Activated CD4-positive, CD25-positive, alpha-beta regulatory T cell (primary cell): ENCODE measurements at places on chromosomes 13 and 19.

GRCh38 chr13:93736081-93736480 is 509.5 kb downstream of the GPC6 start:
- no peak for DNase-seq

DNA sequence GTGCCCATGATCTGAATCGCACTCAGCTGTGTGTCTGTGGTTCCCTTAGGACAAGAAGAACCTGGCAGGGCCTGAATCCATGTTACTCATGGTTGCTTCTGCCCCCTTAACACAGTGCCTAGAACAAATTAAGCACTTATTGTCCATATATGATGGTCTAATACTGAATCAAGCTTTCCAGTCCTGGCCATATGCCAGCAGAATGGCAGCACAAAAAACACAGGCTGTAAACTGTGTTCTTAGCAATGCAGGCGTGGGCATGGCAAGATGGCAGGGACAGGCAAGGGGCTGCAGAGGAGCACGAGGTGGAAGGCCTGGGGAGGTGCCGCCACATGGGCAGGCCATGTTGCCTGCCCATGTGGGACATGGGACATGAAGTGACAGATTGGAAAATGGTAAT is 68.2 kb downstream of the LATS2 start:
- no peak for DNase-seq

DNA sequence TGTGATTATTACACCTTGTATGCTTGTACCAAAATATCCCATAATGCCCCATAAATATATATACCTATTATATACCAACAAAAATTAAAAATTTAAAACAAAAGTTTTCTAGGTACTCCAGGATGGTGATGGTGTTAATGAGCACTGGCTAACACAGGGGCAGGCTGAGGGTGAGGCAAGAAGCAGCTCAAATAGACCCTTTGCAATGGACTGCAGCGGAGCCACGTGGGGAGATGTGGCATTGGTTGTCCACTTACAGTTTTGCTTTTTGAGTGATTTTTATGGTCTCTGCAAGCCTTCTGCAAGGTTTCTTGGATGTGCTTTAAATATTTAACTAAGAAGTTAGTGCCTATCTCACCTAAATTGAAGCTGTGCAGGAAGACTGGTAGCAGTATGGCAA is 132.9 kb downstream of the RAP2A start:
- no peak for DNase-seq

DNA sequence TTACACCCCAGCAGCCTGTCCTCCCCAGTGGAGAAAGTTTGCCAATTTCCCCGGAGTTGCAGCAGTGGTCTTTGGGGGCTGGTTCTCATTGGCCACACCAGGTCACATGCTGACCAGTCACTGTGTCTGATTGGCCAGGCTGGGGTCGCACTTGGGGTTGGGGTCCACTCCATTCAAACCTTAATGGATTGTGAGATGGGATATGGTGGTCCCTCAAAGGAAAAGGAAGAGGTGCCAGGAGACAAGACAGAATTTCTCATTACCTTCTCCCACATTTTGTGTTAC is 3.4 kb downstream of the PPM1N start:
- DNase-seq = no peak

DNA sequence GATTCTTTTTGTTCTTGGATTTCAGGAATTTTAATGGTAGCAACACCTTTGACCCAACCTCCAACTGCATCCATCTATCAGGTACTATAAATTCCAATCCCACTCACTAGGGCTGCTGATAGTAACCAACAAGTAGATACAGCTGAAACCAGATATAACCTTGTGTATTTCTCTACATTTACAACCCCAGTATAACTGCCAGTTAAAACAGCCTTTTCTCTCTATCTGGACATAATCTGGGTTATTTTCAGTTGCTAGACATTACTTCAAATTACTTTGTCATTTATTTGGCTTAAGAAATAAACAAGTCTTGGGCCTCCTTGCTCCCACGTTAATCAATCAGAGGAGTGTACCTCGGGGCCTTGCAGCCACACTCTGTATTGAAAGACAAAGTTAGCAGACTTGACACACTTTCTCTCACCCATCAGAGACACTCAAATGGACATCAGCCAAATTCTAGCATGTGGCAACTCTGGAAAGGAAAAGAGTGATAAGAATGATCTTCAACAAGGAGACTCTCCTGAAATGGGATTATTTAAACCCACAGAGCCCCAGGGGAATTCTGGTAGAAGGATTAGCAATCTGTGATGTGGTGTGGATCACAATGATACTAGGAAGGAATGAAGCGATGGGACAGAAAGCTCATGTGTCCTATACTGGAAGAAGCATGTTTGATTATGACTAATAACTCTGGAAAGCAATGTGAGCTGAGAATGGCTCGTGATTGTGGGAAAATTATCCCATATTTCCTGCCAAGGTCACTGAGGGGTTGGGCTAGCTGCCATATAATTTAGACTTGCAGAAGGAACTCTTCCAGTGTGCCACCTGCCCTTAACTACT is 157.5 kb downstream of the FLT1 start:
- no peak for DNase-seq

- no peak for DNase-seq
Measured at GRCh38 chr13:30907121-30907861, 1.2 kb downstream of the MEDAG start.

DNA sequence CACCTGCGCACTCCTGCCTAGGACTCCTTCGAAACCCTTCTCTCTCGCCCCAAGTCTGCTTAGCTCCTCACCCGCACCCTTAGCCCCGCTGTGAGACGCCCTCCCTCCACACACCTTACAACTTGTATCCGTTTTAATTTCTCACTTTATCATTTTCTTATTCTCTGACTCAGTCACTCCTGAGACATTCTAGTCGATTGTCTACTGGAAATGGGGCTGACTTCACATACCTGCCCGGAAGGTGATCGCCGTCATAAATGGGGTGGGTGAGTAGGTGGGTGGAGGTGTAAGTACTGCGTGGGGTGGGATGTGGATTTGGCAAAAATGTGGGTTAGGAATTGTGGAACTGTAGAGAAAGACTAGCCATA is 714 bp downstream of the NDFIP2 start:
- peak; percentile 6 for DNase-seq

DNA sequence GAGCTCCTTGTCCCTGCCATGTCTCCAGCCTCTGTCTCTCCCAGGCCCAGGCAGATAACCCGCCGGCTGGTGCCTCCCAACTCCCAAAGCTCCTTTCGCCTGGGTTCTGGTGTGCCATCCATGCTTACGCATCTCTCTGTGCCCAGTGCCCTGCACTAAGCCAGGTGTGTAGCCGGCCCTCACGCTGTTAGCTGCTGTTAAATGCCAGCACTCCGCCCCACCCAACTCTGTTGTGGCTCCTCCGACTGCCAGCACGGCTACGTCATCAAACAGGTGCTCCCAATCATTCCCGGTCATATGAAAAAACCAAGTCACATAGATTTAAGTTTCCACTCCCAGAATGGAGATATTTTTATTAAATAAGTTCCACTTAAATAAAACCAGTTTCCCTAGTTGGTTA is 7.0 kb upstream of the HSPH1 start:
- DNase-seq = no peak

DNA sequence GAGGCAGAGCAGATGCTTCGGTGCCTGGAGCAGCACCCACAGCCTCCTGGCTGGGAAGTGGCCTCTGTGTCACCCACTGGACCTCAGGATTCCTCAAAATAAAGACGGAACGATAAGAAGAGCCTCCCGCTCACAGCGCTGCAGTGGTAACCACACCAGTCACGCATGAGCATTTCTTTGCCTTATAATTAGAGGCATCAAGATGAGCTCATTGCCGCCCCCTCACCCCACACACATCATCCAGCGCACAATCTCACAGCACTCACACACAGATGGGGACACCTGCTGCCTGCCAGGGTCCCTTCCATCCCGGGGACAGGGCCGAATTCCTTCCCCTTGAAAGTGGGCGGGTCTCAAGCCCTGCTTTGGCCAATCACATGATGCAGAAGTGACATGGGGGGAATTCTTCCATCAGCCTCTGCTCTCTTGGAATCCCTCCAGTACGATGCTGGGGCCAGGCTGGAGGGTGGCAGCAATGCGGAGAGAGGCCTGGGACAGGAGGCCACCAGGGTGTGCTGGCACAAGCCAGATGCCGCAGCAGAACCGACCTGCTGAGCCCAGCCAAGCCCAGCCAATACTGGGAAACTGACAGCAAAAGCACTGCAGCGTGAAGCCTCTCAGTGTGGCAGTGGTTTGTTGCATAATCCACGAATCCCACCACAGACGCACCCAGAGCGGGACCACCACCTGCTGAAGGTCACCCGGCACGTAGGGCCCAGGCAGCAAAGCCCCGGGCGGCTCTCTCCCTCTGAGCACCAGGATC is 16.0 kb downstream of the PIP5K1C start:
- DNase-seq = no peak

- DNase-seq = no peak
Measured at GRCh38 chr19:48186541-48186991, 16.1 kb downstream of the ZSWIM9 start.

- no peak for DNase-seq
Measured at GRCh38 chr13:90919153-90919552, 428.3 kb upstream of the MIR17HG start.

- no peak for DNase-seq
Measured at GRCh38 chr13:50700664-50701305, 142.7 kb downstream of the DLEU7 start.

DNA sequence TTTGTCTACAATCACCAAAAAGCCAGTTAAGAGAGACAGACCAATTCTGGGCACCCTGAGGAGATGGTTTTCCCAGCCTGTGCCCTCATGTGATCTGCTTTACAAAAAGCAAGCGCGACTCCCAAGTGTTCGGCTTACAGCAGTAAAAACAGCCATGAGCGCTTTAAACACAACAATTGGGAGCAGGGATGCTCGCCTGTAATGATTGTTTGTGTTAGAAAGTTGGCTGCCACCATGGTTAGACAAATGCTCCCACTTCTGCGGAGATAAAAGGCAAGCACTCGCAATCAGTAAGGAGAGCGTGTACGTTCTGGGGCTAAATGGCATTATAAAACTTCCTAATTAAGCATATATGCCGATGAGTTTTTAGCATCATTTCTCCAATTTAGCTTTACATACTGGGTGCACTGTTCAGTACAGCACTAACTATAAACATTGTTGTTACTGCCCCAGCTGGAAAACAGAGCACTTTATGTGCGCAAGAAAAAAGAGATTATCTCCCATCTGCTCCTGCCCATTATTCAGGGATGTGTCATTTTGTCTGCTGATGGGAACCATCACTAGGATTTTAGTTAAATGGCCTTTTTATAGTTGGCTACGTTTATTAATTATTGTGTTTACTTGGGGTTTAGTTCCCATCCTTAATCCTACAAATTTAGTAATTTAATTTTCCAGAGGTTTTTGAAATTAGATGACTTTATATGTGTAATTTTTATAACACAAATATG is 309.3 kb upstream of the MAB21L1 start:
- DNase-seq = no peak

GRCh38 chr13:46698910-46699460 is 98.0 kb downstream of the ESD start:
- no peak for DNase-seq

DNA sequence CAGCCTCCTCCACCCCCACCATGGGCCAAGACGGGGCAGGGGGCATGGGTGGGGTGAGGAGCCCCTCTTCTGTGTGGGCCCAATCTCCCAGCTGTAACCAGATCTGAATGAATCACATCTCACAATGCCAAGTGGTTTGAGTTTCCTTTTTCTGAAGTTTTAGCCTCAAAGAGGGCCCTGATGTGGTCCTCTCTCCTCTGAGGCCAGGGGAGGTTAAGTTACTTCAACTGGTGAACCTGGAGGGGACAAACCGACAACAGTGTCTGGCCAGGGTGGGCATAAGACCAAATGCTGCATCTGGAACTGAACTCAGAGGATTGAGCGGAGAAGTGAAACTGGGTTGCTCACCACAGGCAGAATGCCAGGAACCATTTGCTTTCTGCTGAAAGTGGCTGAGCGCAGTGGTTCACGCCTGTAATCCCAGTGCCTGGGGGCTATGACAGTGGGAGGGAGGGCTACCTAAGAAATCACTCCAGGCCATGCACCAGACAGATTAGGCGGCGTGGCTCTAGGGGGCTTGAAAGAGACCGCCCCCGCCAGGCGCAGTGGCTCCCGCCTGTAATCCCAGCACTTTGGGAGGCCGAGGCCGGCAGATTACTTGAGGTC is 15.4 kb upstream of the IRGC start:
- no peak for DNase-seq

- peak; percentile 32 for DNase-seq
Measured at GRCh38 chr19:10565028-10565566, 713 bp downstream of the KRI1 start.

- DNase-seq = peak; percentile 46
Measured at GRCh38 chr19:43594710-43595604, 977 bp downstream of the IRGQ start.

DNA sequence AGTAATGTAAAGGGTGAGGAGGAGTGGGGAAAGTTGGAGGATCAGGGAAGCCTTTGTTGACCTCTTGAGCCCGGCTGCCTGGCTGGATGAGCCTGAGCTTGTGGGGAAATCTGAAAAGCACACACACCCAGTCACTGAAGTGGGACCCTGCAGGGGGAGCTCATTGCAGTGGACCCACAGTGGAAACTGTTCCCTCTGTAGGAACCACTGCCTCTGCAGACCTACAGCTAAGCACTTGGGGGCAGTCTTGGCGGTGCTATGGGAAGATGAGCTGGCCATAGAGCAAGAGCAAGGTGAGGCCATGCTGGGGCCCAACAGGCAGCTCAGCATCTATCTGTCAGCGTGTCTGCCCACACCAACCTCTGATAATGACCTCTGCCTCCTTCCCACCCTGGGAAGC is 294.8 kb downstream of the TSHZ3 start:
- DNase-seq = no peak

DNA sequence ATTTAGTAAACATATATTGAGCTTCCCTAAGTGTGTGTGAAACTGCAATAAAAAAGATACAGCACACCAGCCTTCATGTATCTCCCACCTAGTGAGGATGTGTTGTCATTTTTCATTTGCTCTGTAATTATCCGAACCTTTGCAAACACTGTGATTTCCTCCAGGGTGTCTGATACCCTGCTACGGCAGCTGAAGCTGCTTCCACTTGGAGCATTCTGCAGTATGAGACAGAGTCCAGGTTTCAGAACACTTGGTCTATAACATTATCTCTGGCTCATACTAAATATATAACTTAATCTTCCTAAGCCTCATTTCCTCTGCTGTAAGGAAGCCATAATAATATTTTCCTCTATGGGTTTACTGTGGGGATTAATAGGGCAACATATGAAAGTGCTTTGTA is 1338.1 kb upstream of the SLC10A2 start:
- DNase-seq = no peak

DNA sequence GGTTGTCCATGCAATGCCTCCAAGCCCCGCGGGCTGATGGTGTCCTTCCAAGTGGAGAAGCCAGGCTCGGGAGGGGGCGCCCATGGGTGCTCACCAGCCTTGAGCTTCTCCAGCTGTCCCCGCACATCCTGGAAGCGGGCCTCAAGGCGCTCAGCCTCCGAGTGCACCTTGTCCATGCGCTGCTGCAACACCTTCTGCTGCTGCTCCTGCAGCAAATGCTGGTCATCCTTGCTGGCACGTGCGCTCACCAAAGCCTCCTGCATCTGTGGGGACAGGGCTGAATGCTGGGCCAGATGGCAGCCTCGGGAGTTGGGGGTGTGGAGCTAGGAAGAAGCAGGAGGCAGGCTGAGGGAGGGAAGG is 22.8 kb upstream of the EMP3 start:
- DNase-seq = no peak
